ENCODE measurements at places on chromosomes 12 and 14.

- DNase-seq, result no peak
Observed at GRCh38 chr14:106843386-106843785, 1317.0 kb downstream of the TMEM121 start.

- DNase-seq, result no peak
Observed at GRCh38 chr14:101408077-101408831, 153.0 kb upstream of the DIO3 start.

DNA sequence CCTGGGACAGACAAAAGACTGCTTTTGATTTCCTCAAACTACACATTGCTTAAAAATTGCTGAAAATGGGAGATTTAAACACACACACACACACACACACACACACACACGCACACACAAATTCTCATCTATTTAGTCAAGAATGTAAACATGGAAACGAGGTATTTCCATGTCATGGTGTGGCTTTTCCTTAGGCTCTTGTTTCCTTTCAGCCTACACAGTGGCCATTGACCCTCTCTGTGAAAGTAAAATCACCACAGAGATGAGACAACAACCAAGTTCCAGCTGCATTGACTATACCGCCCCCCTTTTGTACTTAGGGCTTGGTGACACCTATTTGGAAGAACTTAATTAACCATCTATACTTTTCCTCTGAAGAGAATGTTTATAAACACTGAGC, 41.9 kb downstream of the TTC8 start:
- no peak for DNase-seq

GRCh38 chr14:59187802-59188460, 536 bp upstream of the DAAM1 start:
- peak; percentile 68 for DNase-seq

GRCh38 chr12:47837190-47838171, 17.8 kb upstream of the HDAC7 start:
- DNase-seq, result peak; percentile 59

- DNase-seq, result no peak
Observed at GRCh38 chr12:107356266-107356936, 263.1 kb upstream of the CRY1 start.

GRCh38 chr14:23567186-23568020, at the start of gene AP1G2:
Gene AP1G2, minus strand, starts transcription at chr14:23567791. Its CDS starts 477 bp downstream, at chr14:23567314.
- DNase-seq, result peak; percentile 65

DNA sequence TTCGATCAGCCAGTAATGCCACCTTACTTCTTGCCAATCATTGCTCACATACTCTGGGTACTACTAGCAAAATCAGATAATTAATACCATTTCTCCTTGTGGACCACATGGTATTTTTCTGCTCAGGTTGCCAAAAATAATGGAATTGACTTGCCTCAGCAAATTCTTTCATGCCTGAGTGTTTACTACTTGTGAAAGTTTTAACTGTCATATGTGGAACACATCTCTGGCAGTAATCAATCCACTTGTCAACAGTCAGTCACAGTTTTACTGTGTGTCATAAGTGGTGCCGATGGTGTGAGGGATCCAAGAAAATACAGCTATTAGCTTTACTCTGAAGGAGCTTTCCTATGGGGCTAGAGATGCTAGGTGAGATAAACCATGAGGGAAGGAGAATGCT, 55.3 kb upstream of the ATF1 start:
- DNase-seq, result no peak

GRCh38 chr14:75395862-75396261, 32.0 kb upstream of the JDP2 start:
- no peak for DNase-seq

GRCh38 chr14:22469538-22470303, 119.3 kb downstream of the DAD1 start:
- DNase-seq, result no peak

- DNase-seq, result no peak
Observed at GRCh38 chr14:75280291-75280830, 1.7 kb downstream of the FOS start.

- DNase-seq, result no peak
Observed at GRCh38 chr14:34003691-34004090, 52.8 kb upstream of the EGLN3 start.

GRCh38 chr12:14578646-14579045, 11.0 kb upstream of the PLBD1 start:
- no peak for DNase-seq

DNA sequence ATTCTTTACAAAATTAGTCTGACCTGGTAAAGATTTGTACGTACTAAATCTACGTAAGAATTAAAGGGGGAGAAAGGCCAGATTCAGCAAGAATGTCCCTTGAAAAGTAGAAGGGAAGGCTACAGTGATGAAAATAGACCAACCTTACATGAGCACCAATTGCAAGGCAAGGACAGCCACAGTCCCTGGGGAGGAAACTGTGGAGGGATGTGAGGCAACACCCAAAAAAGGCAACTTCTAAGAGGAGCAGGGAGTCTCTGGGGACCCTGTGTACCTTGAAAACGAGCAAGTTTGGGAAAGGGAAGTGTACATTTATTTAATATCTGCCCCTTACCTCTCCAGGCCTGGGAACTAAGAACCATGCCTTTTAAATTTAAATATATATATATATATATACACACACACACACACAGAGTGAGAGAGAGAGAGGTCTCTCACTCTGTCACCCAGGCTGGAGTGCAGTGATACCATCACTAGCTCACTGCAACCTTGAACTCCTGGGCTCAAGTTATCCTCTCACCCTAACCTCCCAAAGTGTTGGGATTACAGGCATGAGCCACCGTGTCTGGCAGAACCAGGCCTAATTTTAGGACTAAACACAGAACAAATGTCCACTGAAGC, 56.4 kb downstream of the TMCC3 start:
- DNase-seq, result no peak

GRCh38 chr14:70282666-70283065, 76.8 kb downstream of the COX16 start:
- DNase-seq, result no peak

- DNase-seq, result no peak
Observed at GRCh38 chr12:86838260-86838659, 582.1 kb upstream of the MGAT4C start.

- DNase-seq, result no peak
Observed at GRCh38 chr12:107478881-107479280, 206.7 kb upstream of the PWP1 start.

DNA sequence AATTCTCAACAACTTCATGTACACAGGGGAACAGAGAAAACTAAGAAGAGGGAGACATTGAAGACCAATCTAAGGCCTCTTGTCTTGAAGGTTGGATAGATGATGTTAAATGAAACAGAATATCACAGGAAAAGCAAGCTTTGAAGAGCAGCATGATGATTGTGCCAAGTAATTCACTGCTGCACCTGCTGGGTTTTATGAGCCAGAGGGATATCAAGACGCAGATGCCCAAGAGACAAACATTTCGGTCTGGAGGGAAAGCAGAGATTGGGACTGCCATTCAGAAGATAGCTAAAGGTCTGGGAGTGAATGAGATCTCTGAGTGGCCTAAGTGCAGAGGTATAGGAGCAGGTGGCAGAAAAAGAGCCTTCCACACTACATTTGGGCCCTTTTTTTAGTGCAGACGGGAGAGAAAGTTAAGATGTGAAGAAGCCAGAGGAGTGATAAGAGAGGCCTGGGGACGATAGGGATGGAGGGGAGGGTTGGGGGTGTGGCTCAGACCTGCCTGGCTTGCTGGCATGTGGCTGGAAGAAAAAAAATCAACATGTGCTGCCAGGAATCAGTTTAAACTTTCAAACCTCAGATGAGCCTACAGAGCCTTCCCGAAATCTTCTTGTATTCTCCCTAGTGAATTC, 200.6 kb downstream of the AEBP2 start:
- DNase-seq, result no peak

- DNase-seq, result no peak
Observed at GRCh38 chr12:112859291-112859690, 47.5 kb upstream of the OAS1 start.

GRCh38 chr12:123655420-123655819, 15.5 kb upstream of the TCTN2 start:
- DNase-seq, result no peak

- no peak for DNase-seq
Observed at GRCh38 chr12:89244536-89244935, 107.8 kb downstream of the DUSP6 start.

DNA sequence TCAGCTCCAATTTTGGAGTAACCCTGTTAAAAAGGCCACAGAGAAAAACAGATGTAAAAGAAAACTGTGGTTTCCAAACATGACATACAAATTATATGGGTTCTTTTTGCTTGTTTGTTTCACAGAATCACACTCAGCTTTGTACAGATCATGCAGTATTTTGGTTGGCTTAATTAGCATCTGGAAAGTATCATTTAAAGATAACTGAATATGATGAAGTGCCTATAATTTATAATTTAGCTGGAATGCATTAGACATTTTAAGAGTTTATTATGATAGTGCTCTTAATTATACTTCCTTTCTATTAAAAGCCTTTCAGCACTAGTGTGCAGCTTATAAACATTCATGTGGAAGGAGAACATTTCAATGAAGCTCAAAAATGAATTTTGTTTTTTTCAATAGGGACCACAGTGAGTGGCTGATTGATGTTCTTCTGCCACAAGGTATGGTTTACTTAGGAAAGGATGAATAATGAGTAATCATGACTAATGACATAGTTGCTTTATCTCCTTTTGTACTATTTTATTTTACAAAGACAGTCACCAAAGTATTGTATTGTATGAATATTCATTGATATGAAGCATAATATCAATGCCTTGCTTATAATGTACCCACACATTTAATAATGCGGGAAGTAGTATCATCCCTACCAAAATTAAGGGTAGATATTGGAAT, 98.3 kb downstream of the UNC79 start:
- DNase-seq, result no peak

GRCh38 chr14:95697764-95698163, 11.5 kb downstream of the TCL1B start:
- DNase-seq, result no peak

- DNase-seq, result no peak
Observed at GRCh38 chr12:7108003-7108795, 815 bp downstream of the C1RL start.

- peak; percentile 32 for DNase-seq
Observed at GRCh38 chr14:99995700-99996356, 69.4 kb upstream of the EVL start.

GRCh38 chr12:80053051-80053790, 46.1 kb upstream of the OTOGL start:
- no peak for DNase-seq

DNA sequence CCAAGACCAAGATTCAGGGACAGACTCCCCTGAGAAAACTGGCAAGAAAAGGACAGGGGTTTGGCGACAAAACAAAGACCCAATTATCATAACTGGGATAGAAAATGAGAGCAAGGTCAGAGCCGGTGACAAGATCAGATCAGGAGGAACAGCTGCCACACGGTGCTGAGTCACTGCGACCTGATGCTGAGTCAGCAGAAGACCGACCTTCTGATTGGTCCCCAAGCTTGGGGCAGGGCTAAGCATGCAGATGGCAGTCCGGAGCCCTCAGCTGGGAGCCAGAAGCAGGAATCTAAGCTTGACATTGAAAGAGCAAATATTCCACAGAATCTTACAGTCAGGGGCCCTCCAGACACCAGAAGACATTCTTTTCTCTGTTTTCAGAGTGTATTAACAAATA, 19.1 kb upstream of the ARMH4 start:
- DNase-seq, result peak; percentile 74

DNA sequence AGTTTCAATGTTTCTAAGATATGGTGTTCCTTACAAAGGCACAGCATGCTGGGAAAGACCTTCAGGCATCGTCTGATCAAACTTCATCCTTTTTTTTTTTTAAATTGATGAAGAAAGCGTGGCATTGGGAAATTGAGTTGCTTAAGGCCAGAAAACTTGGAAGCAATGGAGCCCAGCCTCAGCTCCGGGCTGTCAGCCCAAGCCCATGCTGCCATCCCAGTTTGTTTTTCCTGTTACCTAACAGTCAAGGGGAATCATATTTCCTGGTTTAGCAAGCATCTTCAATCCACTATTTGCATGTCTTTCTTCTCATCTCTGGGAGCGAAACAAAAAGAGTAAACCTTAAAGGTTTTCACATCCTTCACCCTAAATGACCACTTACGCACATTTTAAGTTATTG, 200.2 kb downstream of the CHST11 start:
- no peak for DNase-seq

DNA sequence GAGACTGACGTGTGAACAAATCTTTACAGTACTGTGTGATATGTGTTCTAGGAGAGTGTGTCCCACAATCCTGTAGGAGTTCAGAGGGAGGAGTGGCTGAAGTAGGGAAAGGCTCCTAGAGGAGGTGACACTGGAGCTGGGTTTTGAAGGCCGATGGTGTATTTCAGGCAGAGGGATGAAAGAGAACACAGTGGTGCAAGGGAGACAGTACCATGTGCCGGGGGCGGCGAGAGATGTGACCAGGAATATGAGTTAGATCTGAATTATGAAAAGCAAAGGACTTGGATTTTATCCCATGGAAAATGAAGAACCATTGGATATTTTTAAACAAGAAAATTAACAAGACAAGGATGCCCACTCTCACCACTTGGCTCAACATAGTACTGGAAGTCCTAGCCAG, 77.0 kb upstream of the ESRRB start:
- DNase-seq, result no peak

DNA sequence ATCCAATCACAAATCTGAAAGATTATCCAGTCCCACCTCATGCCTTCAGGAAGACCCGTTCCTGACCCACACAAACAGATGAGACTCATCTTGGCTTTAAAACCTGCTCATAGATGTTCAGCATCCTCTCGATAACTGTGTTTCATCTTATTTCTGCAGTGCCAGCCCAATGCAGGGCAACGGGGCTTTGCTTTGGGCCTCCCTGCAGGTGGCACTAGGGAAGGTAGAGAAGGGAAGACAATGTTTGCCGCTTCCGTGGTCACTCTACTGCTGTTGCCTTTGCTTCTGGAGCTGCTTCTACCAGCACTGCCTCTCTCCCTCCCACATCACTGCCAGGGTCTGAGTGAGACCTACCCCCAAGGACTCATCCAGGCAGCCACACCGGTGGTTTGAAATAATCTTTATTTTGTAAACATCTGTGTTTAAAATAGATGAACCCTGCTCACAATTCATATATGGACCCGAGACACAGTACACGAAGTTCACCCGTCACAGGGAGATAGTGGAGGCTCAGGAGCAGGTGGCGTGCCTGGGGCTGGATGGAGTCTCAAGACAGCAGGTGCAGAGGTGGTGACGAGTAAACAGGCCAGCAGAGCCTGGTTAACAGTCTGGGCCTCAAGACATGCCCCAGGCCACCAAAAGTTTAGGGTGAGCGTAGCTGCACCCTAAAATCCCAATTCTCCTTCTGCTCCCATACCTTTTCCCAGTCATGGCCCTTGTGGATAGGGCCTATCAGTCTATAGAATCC, 3.1 kb upstream of the GPX2 start:
- no peak for DNase-seq

DNA sequence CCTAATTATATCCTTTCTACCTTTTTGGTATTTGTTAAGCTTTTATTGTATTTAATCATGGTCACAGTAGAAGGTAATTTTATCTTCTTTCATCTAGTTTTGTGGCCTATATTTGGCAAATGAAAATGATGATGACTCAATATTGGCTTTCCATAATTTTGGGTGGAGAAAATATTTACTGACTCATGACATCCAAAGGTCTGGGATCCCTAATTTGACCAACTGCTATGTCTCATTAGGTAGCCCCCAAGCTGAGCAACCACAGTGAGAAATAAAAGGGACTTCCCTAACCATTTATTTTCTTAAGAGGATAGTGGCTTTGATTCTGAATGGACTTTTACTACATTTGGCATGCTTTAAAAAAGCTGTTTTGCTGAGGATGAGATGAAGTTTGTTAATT, 289.5 kb downstream of the RMST start:
- DNase-seq, result no peak
